ENCODE measurements at places on chromosomes 5 and 9.

DNA sequence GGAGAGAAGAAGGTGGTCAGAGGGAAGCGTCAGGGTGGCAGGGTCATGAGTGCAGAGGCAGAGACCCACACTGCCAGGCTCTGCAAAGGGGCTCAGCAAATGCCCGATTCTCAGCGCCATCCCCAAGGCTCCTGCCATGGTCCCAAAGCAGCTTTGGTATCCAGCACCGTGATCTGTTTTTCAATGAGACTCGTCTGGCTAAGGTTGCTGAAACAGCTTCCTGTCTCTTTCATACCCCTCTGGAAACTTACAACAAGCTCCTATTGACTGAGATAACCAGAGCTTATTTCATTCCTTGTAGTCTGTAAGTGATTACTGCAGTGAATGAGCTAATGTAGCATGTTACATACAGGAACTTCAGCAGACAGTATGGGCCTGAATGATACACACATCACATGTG, 568.6 kb upstream of the DAP start:
- no peak for DNase-seq

- no peak for DNase-seq
Measured at GRCh38 chr5:154487541-154487940, 9.5 kb upstream of the HAND1 start.

DNA sequence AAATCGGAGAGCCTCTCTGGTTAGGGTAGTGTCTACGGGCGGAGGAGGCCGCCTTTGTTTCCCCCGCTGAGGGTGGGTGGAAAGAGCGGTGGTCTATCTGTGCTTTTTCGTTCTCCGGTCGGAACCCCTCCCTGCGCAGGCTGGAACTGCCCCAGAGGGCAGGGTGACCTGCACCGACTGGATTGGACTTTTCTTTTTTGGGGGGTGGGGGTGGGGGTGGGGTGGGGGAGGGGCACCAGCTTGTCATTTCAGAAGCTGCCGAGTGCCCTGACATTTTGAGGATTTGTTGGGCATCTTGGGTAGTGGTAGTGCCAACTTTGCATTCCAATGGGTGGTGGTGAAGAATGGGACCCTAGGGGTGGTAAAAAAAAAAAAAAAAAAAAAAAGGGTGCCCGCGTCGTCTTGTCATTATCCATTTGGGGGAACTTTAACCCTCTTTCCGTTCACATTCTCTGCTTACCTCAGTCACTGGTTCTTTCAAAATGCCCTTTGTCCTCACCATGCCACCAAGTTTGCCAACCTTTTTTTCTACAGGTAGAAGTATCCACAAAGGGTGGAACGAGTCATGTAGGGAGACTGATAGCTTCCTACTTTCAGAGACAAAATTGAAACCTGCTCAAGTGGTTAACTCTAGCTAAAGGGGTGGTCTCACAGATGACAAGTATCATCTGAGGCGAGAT, 1.3 kb downstream of the UBE2R2 start:
- no peak for DNase-seq

DNA sequence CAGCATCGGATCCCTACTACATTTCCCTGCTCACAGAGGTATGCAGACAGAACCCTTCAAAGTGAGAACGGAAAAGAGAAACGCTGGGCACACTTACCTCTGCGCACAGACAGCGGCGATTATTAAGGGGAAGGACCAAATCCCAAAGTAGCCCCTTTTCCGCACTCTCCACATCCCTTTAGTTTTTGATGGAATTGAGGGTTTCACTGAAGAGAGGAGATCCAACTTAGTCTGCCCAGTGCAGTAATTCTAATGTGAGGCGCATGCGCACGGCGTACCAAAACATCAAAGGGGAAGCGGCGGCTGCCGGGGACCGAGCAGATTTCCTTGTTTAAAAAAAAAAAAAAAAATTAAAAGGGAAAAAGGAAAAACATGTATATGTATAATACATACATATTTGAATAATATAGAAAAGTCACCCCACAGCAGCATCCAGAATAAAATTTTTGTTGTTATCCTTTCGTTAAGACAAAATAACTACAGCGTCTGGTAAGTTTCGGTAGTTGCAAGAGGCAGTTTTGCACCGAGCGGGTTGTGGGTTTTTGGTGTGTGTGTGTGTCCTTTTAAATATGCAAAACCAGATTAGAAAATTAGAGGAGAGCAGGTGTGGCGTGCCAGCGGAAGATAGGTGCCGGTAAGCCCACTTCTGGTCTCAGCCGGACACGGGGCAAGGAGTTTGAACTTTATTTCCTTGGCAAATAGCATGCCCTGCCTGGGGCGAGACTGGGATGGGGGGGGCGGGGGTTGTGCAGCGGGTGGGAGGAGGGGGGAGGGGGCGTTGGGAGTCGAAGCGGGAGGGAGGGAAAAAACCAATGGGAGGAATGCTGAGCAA, at the start of gene GABRB2:
Gene GABRB2, minus strand, starts transcription at position 256 of the 832 bp plus-strand sequence. Its CDS starts 82 bp downstream, at position 174.
- no peak for DNase-seq

DNA sequence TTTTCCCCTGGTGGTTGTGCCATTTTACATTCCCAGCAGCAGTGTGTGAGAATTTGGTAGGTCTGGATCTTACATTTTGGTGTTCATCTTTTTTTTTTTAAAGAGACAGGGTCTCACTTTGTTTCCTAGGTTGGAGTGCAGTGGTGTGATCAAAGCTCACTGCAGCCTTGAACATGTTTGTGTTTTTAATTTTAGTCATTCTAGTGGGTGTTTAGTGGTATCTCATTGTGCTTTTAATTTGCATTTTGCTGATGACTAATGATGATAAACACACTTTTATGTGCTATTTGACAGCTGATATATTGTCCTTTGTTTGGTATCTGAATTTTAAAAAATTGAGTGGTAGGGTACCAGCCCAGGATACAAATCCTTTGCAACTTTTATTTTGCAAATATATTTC, 53.4 kb upstream of the POMT1 start:
- DNase-seq = no peak

Data from NCI-H2029 (cell line).